Erythroblast (primary cell): ENCODE measurements at places on chromosomes 2 and 18.

- no peak for DNase-seq
These were observed 28.6 kb downstream of the LRRC30 start for GRCh38 chr18:7259475-7259874.

DNA sequence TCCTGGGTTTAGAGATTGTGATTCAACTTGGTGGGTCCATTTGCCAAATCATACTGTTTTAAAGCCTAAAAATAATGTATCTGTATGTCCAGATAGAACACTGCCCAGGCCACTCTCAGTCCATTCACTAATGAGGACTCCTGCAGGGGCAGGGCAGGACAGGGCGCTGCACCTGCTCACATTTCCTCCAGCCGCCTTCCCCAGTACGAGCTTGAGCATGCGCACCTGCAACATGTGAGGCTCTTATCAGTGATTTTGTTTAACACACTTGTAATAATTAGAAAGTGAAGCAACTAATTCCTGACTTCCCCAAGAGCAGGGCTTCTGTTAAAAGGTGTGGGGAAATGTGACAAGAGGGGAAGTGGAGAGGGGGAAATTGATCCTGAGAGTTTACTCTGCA is 89.7 kb downstream of the AFF3 start:
- no peak for DNase-seq

DNA sequence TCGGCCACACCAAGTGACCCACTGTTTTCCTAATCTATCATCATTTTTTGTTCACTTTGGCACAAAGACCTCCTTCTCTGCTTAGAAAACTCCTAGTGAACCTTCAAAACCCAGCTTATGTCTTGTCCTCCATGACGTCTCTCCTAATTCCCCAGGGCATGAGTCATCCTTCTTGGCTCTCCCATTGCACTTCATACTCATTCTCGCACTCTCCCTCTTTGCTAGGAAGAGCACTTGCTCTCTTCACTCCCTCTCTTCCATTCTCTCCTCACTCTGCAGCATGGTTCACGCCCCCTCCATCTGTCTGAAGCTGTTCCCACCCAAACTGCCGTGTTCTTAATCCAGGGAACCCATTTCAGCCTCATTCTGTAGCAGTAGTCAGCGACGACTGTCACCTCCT is 103.9 kb downstream of the MRO start:
- no peak for DNase-seq

DNA sequence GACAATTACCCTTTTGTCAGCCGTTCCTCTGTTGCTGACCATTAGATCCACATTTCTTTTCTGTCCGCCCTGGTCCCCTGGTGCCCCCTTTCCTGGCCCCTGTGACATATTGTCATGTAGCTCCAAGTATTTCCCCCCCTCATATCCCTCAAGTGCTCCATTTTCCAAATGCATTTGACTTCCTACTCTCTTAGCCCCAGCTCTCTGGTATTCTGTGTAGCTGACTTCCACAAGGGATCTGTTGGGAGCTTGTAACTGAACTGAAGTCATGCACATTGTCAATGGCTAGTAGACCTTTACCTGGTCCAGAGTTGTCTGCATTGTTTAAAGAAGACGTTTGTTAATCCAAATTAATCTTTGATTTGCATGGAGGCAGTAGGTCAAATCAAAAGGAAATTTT is 34.8 kb downstream of the LIPG start:
- DNase-seq = no peak

- no peak for DNase-seq
These were observed 130.3 kb upstream of the LYPD6 start for GRCh38 chr2:149200109-149200520.

- DNase-seq = no peak
These were observed 10.1 kb downstream of the ZNF521 start for GRCh38 chr18:25341831-25342230.

- no peak for DNase-seq
These were observed 30.0 kb upstream of the HS6ST1 start for GRCh38 chr2:128348701-128349100.

GRCh38 chr2:20543469-20544152 is 96.7 kb downstream of the RHOB start:
- no peak for DNase-seq

DNA sequence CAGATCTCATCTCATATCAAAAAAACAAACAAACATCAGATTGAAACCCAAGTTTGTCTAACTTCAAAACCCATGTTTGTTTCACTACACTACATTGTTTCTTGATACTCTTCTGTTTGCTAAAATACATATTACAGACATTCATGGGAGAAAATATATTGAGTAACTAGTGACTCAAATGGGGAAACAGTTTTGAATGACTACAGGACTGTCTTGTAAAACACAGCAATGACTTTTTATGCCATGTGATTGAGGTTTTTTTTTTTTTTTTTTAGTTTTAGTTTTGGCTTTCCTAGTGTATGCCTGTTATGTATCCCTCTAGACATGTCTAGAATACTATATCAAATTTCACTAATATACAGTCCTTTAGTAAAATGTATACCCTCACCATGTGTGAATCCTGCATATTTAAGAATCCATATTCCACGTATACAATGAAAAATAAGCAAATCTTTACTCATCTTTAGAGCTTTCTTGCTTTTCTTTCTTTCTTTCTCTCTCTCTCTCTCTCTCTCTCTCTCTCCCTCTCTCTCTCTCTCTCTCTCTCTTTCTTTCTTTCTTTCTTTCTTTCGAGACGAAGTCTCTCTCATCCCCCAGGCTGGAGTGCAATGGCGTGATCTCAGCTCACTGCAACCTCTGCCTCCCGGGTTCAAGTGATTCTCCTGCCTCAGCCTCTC is 46.6 kb upstream of the SERTAD2 start:
- no peak for DNase-seq

DNA sequence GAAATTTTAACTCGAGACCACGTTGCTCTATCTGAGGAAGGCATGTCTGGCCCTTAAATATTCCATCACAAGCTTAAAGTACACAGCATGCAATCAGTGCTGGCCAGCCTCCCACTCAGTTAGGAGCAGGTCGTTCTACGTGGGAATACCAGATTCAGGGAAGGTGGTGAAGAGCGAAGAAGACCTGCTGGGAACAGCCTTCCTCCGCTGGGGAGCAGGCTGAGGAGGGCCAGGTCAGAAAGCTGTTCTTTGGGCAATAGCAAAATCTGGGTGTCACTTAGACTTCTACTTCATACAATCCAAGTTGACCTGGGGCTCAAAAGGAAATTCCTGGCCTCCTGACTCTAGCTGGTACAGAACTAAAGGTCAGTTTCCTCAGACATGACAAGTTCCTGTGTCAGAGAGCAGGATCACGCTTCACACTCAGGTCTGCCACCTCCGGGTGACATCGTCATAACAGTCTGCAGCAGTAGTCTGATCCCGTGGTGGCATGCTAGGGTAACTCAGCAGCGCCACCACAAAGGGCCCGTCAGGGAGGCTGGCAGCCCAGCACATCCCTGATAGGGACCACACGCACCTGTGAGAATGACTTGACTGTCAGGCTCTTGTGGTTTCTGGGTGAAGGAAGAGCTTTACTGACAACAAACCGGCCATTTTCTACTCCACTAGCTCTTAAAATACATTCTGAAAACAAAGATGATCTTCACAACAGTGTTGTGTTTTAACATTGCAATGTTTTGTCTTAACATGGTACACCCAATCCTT is 35.2 kb upstream of the NAPG start:
- DNase-seq = peak; percentile 24

DNA sequence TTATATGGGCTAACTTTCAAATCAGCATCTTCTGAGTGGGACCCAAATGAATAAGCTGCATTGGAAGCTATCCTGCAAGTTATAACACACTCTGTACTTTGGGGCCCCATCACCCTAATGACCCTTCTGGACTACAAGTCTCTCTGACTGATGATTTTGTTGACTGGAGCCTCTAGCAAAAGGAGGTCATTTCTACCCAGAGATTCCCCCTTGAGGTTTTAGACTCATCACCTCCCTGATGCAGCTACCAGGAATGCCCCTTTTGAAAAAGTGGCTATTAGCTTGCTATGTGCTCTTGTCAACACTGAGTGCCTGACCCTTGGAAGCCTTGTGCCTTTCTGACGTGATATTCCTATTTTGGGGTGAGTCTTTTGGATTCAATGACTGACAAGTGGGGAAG is 54.5 kb upstream of the NEMP2 start:
- no peak for DNase-seq

DNA sequence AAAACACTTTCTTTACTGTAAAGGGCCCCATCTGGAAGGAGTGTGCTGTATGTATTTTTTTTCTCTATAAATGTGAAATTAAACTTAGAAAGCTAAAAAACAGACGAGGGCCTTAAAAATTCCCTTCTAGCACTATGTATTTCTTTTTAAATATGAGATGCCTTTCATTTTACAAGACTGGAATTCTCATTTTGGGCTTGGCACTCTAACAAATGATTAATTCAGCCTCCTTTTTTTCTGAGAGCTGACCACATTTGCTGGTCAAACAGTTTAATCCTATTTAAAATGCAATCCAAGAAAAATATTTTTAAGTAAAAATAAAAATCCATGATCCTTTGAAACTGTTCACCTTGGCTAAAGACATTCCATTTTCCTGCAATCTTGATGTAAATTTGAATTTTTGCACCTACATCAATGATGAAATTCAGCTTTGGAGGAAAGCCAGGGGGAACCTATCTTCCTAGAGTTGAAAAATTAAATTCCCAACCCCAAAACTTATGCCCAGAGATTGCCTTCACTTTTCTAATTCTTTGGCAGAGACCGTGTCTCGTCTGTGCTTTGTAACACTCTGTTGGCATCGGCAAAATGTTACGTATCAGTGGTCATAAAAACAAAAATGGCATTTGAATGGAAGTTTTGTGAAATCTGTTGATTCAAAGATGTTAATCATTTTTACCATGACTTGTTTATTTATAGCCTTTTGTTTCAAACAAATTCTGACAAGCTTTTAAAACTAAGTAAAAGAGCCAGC is 284.5 kb downstream of the ZNF521 start:
- no peak for DNase-seq

GRCh38 chr2:132901661-132902060 is 231.7 kb upstream of the LYPD1 start:
- DNase-seq = no peak

DNA sequence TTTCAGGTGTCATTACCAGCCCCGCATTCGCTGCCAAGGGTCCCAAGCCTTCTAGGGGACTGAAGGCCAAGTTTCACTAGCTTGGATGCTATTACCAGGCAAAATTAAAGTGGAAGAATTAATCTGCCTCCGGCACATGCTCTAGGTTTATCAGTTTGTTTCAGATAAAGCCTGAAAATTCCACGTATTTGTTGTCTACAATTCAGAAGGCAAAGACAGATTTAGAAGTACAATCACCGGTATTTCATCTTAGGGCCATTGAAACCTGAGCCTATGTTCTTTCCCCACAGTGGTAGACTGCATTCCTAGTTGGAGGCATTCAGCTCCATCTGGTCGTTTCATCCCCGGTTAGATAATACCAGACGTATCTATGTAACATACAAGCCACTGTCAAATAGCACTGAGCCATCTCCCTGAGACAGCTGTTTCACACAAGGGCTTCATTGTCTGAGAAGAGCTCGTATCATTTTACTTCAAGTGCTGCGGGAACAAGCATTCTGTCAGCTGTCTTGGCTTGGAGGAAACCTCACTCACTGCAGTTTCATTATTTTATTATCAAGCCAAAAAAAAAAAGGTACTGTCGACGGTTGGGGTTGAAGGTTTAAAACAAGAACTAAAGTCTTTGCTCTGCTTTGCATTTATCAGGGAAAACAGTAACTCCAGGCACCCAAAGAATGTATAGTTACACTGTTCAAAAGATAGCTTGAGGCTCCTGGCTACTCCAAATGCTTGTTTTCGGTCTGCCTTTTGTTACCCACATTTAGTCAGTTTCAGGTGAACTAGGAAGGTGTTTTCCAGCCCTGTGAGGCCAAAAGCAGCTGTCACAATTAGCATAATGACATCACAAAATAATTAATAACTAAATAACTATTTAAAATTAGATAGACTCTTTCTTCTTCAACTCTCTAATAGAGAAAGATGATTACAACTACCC is 76.7 kb downstream of the TGIF1 start:
- peak; percentile 81 for DNase-seq

DNA sequence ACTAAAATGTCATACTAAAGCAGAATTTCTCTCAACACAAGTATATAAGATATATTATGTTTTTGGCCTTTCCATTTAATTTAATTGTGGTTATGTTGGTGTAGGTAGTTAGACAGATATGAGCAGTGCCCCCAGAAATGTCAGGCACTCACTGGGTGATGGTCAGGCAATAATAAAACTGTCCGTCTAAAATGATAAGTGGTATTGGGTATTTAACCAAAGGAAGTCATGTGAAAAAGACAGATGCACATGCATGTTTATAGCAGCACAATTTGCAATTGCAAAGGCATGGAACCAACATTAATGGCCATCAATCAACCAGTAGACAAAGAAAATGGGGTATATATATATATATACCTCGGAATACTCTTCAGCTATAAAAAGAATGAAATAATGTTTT is 936.6 kb upstream of the SLC39A10 start:
- DNase-seq = no peak

DNA sequence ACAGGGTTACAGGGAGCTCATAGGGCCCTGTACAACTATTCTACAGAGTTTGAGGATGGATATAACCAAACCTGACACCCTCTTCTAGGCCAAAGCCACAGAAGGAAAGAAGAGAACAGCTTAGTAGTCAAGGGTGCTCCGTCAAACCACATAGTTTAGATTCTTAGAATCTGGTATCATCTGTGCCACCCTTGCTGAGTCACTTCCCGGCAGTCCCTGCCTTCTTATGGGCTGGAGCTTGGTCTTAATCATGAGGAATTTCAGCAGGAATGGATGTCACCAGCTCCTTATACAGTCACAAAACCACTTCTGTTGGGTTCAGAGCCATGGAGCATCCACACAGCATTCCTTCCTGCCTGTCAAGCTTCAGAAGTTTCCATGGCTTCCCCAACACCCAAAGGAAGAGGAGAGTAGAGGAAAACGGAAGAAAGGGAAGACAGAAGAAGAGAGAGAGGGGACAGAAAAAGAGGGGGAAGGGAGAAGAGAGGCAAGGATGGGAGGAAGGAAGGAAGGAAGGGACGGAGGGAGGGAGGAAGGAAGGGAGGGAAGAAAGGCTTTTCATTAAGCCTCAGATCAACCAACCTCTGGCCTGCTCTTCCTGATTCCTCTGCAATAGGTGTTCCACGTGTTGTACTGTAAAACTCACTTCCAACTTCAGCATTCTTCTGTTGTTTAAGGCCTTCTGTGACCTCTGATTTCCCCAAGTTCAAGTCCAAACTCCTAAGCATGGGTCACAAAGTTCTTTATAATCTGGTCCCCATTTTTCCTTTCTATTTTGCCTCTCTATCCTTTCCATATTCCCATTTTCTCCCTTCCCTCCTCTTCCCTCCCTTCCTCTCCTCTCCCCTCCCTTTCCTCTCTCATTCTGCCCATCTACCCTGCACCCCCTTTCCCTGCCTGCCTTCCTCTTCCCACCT is 246.1 kb upstream of the TNP1 start:
- DNase-seq = peak; percentile 36

GRCh38 chr2:157441072-157441454 is 2.8 kb downstream of the CYTIP start:
- no peak for DNase-seq

DNA sequence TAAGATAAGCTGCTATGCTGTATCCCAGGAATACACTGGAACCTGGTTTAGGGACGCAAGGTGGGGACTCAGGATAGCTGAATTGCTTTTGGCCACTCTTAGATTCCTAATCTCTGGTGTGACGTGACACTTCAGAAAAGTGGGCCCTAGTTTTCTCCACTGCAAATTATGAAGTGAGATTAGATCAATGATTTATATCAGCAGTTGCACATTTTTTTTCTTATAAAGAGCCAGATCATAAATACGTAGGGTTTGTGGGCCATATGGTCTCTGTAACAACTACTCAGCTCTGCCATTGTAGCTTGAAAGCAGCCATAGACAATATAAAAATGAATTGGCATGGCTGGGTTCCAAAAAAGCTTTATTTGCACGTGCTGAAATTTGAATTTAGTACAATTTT is 85.4 kb upstream of the CPO start:
- DNase-seq = no peak

GRCh38 chr2:129891341-129892320 is 87.8 kb upstream of the RAB6C start:
- DNase-seq = no peak
